ENCODE measurements at places on chromosomes 12 and 14.

DNA sequence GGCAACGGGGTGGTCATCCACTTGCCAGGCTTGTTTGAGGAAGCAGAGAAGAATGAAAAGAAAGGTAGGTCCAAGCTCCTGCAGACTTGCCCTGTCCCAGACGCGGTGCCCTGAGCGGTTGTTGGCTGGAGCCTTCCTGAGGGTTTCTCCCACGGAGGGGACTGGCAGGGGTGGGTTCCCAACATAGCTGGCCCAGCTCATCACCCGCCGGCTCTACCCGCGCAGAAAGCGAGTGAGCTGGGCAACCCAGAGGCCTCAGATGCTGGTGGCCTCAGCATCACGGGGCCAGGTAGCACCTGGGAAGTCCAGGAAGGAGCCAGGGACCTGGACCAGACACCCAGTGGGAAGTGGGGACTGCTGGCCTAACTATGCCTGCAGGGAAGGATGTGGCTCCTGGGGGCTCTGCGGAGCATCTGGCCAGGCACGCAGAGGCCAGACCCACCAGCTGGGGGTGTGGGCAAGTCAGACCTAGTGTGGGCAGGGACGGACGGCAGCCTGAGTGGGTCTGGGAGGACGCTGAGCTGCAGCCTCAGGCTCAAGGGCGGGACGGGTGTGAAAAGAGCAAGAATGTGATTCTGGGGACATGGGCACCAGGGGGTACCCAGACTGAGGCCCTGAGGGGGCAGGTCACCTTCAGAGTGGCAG, 14.4 kb upstream of the SIVA1 start:
- no peak for DNase-seq

DNA sequence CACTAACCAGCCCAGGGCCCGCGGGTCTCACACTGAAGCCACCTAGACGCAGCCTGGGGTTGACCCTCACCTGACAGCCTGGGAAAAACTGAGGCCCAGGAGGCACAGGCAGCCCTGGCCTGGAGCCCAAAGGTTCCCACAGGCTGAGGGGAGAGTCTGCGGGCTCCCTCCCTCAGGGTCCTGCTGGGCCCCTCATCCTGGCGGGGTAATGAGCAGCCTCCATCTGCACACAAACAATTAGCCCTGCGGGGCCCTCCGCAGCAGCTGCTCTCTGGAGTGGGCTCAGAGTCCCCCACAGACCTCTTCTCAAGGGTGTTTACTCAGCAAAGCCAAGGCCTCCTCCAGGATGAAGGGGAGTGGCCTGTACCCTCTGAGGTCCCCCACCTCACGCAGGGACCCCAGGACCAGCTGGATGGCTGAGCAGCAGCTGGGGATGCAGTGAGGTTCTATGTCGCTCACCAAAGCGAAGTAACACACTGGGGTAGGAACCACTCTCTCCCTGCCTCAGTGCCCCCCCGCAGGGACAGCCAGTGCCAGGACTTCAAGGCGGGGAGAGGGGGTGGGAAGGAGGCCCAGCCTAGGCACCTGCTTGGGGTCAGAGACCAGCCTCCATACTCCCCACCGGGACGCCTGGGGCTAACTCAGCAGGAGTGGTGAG, 7.3 kb downstream of the AKT1 start:
- peak; percentile 88 for DNase-seq

GRCh38 chr12:4331842-4332241, 10.8 kb downstream of the TIGAR start:
- DNase-seq, result no peak

DNA sequence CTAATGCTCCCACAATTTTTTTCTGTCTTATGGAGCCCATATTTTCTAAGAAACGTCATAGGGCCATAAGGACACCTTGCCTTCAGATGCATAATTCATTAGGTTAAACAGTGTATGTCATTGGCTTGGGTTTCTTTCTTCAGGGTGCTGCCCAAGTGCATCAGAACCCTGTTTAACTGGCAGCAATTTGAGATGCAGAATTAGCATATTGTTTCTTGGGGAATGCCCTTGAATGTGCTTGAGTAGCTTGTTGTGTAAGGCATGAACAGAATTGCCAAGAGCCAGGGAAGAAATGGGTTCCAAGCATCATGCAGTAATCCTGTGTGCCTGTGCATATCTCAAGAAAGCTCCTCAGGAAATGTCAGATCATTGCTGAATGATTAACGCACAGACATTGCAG, 277.2 kb downstream of the SYT1 start:
- no peak for DNase-seq

GRCh38 chr14:103136388-103137271, 13.4 kb downstream of the TNFAIP2 start:
- DNase-seq, result no peak

GRCh38 chr12:131939007-131939406, 9.9 kb downstream of the PUS1 start:
- no peak for DNase-seq

DNA sequence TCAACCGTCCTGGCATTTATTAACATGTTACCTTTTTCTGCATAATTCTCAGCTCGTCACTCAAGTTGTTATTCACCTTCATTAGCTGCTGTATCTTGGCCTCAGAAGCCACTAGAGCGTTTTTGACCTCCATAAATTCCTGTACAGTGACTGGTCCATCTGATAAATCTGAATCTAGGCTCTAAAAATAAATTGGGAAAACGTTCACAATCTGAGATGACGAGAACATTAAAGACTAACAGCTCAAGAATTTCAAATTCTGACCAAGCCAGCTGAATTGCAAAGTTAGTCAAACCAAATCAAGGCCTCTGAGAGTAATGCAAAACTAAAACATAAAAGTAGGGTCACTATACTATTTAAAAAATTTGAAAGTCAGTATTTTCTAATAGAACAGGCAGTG, 45.0 kb downstream of the GIT2 start:
- no peak for DNase-seq

- peak; percentile 94 for DNase-seq
These were observed at the start of gene MARK3 for GRCh38 chr14:103385152-103385928. TSS of gene MARK3 (plus strand) at chr14:103385415. CDS start at chr14:103386030, 615 bp downstream.

GRCh38 chr14:56333359-56334292, 215.4 kb downstream of the PELI2 start:
- DNase-seq, result peak; percentile 54

Measured in DMS 273 treated with DMSO at 0.1 percent for 48 hours (cell line).